Fibroblast of skin of scalp (primary cell): ENCODE measurements at places on chromosomes 13 and 19.

GRCh38 chr19:5578097-5578846 lies 10.5 kb upstream of the TINCR start:
- DNase-seq: peak; percentile 54

GRCh38 chr19:53047379-53047778 lies 2.8 kb downstream of the ERVV-2 start:
- DNase-seq: no peak

DNA sequence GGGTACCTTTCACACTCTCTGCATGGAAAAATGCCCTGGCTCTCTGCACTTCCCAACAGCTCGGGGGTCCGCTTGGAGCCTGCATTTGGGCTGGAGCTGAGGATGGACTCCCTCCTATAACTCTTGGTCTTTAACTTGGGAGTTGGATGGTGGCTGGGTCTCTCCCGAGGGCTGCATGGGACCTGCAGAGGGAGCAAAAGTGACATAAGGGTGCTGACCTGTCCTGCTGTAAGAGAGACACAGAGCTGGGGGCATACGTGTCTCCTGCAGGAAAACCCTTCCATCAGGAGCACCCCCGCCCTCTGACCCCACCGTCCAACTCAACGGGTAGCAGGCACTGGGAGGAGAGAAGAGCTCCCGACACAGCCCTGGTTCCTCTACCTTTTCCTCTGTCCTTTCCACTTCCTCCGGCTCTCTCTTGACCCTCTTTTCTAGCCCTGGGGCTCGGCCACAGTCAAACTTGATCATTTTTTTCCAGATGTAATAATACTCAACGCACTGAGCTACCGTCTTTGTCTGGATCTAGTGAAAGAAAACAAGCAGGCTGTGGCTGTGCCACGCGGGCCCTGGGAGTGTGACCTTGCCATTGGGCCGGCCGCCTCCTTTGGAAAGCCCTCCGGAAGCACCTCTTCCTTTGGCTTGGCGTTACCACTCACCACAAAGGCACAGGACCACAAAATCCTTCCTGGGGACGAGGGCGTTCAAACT lies 6.8 kb upstream of the NAPA start:
- no peak for DNase-seq

- no peak for DNase-seq
Measured at GRCh38 chr13:40017662-40018262, 362.3 kb downstream of the COG6 start.

GRCh38 chr19:2345794-2346663 lies 14.0 kb upstream of the TMPRSS9 start:
- no peak for DNase-seq
